ENCODE measurements at places on chromosomes 4 and X. TPM values are rescaled to one million over a fixed set of nuclear protein-coding genes. Genes with fewer than 3 reads are reported as not detected.
A peak's percentile ranks its signal among the peaks of the same experiment; 100 is the strongest.

GRCh38 chr4:137678796-137679195 is 146.5 kb upstream of the PCDH18 start:
- H3K27ac ChIP-seq: no peak overlapping the region
- H3K27me3 ChIP-seq: no peaks in the 10 kb centered on the region
- H3K4me3 ChIP-seq: no peak overlapping the region
- DNase-seq: no peak

GRCh38 chr4:24042094-24042493 is 152.2 kb upstream of the PPARGC1A start:
- no peaks in the 10 kb centered on the region for H3K36me3 ChIP-seq
- no peak overlapping the region for H3K27ac ChIP-seq
- DNase-seq: no peak
- no peaks in the 10 kb centered on the region for H3K27me3 ChIP-seq
- H3K4me3 ChIP-seq: no peak overlapping the region
- no peaks in the 10 kb centered on the region for H3K4me1 ChIP-seq

GRCh38 chrX:124217304-124218251 is 114.9 kb upstream of the TEX13D start:
- H3K36me3 ChIP-seq: no peaks in the 10 kb centered on the region
- peak; percentile 35 for DNase-seq
- H3K27ac ChIP-seq: peak overlapping the region; percentile 17
- no peaks in the 10 kb centered on the region for H3K4me1 ChIP-seq
- H3K4me3 ChIP-seq: no peak overlapping the region
- no peaks in the 10 kb centered on the region for H3K27me3 ChIP-seq

- H3K4me3 ChIP-seq: no peak overlapping the region
- H3K4me1 ChIP-seq: peaks cover 13% of the 10 kb centered on the region
- no peaks in the 10 kb centered on the region for H3K36me3 ChIP-seq
- H3K27me3 ChIP-seq: no peaks in the 10 kb centered on the region
- no peak overlapping the region for H3K27ac ChIP-seq
These were observed 96.9 kb downstream of the CLNK start for GRCh38 chr4:10587697-10588096.

DNA sequence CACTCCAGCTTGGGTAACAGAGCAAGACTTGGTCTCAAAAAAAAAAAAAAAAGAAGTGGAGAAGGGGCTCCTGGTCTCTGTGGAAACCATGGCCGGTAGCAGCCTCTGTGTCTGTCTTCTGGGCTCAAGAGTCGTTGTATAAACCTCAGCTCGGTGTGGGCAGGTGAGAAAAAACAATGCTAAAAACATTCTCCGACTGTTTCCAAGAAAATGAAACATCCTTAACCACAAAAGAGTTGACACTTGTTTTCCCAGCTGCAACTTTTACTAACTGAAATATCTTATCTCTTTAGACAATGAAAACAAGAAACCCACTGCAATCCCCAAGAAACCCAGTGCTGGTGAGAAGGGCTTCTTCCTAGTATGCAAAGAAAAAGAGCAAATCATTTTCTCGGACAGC is 26.2 kb downstream of the CD99 start:
- peaks cover 45% of the 10 kb centered on the region for H3K36me3 ChIP-seq
- H3K4me3 ChIP-seq: no peak overlapping the region
- DNase-seq: no peak
- H3K4me1 ChIP-seq: peaks cover 4% of the 10 kb centered on the region
- H3K27me3 ChIP-seq: no peaks in the 10 kb centered on the region
- no peak overlapping the region for H3K27ac ChIP-seq

DNA sequence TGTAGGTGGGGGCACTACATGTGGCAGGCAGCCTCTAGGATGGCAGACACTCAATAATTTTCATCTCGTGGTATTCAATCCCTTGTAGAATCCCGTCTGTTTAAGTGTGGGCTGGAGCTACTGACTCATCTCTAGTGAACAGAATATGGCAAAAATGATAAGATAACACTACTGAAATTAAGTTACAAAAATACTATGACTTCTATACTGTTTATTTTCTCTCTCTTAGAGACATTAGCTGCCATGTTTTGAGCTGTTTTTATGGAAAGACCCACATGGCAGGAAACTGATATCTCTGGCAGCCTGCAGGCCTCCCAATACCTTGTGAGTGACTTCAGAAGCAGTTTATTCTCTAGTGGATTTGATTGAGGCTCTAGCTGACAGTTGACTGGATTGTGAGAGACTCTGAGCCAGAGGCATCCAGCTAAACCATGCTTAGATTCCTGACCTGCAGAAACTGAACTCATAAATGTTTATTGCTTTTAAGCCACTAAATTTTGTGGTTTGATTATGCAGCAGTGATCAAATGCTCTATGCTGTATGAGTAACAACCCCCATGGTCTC is 298.8 kb upstream of the CTSO start:
- H3K27ac ChIP-seq: no peak overlapping the region
- no peaks in the 10 kb centered on the region for H3K36me3 ChIP-seq
- H3K4me3 ChIP-seq: no peak overlapping the region
- DNase-seq: no peak
- no peaks in the 10 kb centered on the region for H3K27me3 ChIP-seq
- H3K4me1 ChIP-seq: no peaks in the 10 kb centered on the region

DNA sequence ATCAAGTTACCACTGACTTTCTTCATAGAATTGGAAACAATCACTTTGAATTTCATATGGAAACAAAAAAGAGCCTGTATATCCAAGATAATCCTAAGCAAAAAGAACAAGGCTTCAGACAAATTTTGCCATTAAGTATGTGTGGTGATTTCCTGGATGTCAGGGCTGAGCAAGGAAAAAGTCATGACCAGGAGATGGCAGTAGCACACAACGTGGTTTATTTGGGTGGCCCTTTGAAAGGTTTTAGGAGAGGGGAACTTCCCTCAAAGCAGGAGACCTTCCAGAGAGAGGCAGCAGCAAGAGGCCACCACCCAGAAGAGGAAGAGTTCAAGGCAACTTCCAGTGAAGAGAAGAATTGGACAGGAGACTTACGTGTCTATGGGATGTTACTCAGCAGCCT is 18.1 kb upstream of the ZXDB start:
- H3K27ac ChIP-seq: no peak overlapping the region
- H3K36me3 ChIP-seq: no peaks in the 10 kb centered on the region
- H3K4me3 ChIP-seq: no peak overlapping the region
- no peaks in the 10 kb centered on the region for H3K27me3 ChIP-seq
- no peaks in the 10 kb centered on the region for H3K4me1 ChIP-seq
- DNase-seq: no peak

DNA sequence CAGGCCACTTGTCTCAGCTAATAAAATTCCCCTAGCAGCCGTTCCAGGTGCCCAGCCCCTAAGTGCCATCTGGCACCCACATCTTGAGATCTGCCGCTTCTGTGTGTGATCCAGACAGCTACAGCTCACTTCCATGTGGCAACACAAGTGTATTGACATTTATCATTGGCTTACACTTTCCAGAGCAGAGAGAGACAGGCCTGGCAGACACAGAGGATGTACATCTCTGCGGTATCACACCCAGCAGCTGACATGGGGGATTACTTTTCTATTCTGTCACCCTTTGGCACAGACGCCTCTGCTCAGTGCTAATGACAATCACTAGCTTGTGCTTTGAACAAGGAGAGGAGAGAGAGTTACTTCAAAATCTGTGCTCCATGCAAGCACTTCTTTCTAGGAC is 195.9 kb downstream of the KDR start:
- H3K36me3 ChIP-seq: no peaks in the 10 kb centered on the region
- DNase-seq: no peak
- no peak overlapping the region for H3K27ac ChIP-seq
- no peaks in the 10 kb centered on the region for H3K27me3 ChIP-seq
- no peak overlapping the region for H3K4me3 ChIP-seq

DNA sequence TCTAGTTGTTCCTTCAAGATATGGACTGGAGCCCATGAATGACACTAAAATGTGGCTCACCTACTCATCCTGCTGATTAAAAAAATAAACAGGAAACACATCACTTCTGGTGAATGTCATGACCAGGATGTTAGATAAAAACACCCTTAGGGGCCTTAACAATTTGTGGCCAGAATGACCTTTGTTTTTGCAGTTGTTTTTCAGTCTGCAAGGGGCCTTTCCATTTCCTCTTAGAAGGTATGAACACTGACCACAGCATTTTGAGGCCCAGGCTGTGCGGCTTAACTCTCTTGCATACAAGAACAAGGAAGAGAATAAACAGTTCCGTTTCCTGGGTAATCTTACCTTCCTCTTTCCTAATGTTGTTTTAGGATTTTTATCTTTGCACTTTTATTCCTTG is 113.2 kb downstream of the IL1RAPL2 start:
- H3K27me3 ChIP-seq: no peaks in the 10 kb centered on the region
- H3K4me3 ChIP-seq: no peak overlapping the region
- no peaks in the 10 kb centered on the region for H3K4me1 ChIP-seq
- peak; percentile 2 for DNase-seq
- no peaks in the 10 kb centered on the region for H3K36me3 ChIP-seq

DNA sequence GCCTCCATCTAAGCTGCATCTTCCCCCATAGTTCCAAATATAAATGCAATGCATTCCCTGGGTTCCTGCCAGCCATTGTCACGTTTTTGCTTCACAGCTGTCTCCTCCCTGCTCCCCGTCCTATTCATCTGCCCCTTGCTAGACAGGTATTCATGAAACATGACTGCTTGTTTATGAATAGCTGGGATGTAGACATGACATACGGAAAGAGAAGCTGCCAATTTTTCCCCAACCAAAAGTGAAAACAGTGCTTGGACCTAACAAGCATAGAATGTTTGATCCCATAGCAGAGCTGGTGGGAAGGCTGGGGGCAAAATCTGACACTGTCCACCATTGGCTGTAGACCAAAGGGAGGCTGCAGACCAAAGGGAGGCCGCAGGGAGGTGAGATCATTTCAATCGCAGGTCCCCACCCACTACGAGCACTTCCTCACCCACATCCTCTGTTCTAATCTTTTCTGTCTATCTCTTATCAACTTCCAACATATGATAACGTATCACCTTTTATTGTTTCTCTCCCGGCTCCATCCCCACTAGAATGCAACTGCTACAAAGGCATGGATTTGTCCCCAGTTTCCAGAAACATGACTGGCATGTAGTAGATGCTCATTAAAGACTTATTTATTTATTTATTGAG is 8.5 kb upstream of the GYG2 start:
- H3K27me3 ChIP-seq: no peaks in the 10 kb centered on the region
- H3K27ac ChIP-seq: no peak overlapping the region
- no peaks in the 10 kb centered on the region for H3K36me3 ChIP-seq
- H3K4me1 ChIP-seq: no peaks in the 10 kb centered on the region

GRCh38 chr4:55132775-55133174 is 7.4 kb upstream of the KDR start:
- no peaks in the 10 kb centered on the region for H3K27me3 ChIP-seq
- H3K36me3 ChIP-seq: no peaks in the 10 kb centered on the region
- DNase-seq: no peak
- H3K27ac ChIP-seq: no peak overlapping the region
- H3K4me1 ChIP-seq: no peaks in the 10 kb centered on the region

DNA sequence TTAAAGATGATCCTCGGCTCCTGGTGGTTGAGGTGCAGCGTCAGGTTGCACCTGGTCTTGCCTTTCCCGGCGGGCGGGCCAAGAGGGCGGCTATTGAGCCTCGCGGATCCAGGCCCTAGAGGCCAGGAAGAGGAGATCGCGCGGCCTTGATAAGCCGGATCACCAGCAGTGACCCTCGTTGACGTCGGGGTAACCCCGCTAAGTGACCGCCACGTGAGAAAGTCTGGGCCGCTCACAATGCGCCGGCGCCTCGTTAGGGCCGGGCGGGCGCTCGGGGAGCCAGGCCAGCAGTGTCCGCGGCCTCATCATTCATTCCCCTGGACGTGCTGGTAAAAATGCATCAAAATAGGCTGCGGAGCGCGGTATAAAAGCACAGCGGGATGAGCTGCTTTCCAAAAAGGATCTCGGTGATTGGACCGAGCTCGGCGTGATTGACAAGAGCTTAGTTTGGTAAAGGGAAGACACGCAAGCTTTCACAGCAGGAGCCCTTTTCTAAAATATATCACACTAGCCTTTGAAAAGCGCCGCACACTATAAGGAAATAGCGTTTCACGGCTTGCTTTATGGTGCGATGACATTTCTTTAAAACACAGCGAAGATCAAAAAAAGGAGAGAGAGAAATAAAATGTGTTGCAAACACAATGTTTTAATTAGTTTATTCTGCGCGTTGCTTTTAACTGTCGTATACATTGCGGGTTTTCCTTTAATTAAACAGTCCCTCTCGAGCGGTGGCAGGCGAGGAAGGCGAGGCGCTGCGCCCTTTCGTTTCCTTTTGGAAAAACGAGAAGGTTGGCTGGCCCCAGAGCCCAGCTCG is 15.9 kb upstream of the ZIC3 start:
- H3K27me3 ChIP-seq: peaks cover 92% of the 10 kb centered on the region
- H3K36me3 ChIP-seq: no peaks in the 10 kb centered on the region
- no peak overlapping the region for H3K27ac ChIP-seq

DNA sequence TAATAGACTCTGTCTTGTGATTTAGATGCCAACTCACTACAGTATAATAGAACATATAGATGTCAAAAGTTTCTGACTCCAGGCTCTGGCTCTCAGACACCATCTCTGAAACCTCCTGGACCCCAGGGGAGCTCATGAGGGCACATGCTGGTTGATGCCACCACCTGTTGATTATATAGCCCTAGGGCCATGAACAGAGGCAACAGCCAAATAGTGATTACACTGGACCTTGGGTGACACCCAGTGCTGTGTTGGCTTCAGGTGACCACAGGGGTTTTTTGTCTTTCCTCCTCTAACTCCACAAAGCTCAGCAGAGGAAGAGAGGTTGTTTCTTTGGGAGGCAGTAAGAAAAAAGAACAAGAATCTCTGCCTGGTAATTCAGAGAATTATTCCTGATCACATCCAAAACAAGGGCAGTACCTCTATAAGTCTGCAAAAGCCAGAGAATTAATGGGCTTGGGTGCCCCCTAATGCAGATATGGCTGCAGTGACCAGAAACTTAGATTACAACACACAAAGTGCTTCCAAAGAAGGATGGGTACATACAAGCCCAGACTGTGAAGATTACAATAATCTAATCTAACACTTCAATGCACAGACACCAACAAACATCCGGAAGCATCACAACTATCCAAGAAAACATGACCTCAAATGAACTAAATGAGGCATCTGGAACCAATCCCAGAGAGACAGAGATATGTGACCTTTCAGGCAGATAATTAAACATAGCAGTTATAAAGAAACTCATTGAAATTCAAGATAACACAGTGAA is 1920.6 kb downstream of the ARAP2 start:
- DNase-seq: no peak
- no peaks in the 10 kb centered on the region for H3K36me3 ChIP-seq
- no peaks in the 10 kb centered on the region for H3K27me3 ChIP-seq
- no peaks in the 10 kb centered on the region for H3K4me1 ChIP-seq
- H3K27ac ChIP-seq: no peak overlapping the region

Gene PRDM5
- 59.7 TPM for total RNA-seq

Gene TXK
- total RNA-seq: not detected

Gene BMX
- not detected for total RNA-seq

Gene PLP1
- 19.4 TPM for total RNA-seq

Gene GAGE12H
- not detected for total RNA-seq

Gene PPP1R2C
- total RNA-seq: not detected

Gene PAGE1
- not detected for total RNA-seq

Gene CLRN2
- not detected for total RNA-seq

Gene NHS
- total RNA-seq: 7.5 TPM

Gene HGFAC
- total RNA-seq: not detected

Gene MAGED1
- total RNA-seq: 57.6 TPM

Gene TLL1
- total RNA-seq: 4.4 TPM

Gene FGF2
- 29.2 TPM for total RNA-seq

Gene MAGEB10
- total RNA-seq: not detected
